ENCODE measurements at places on chromosomes 7 and 10. TPM values are rescaled to one million over a fixed set of nuclear protein-coding genes. Genes with fewer than 3 reads are reported as not detected.

DNA sequence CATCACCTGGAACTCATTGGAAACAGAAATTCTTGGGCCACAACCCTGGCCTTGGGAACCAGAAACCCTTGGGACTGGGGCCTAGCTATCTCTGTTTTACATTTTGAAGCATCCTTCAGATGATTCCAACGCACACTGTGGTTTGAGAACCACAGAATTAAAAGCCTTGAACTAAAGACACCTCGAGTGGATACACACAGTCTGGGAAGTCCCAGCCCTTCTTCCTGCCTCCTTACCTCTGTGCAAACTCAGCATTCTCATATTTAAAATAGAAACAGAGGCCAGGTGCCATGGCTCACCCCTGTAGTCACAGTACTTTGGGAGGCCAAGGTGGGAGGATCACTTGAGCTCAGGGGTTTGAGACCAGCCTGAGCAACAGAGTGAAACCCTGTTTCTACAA, 12.9 kb downstream of the NPFFR1 start:
- no peak overlapping the region for H3K27ac ChIP-seq
- no peaks in the 10 kb centered on the region for H3K27me3 ChIP-seq
- no peaks in the 10 kb centered on the region for H3K4me1 ChIP-seq
- H3K36me3 ChIP-seq, result no peaks in the 10 kb centered on the region

DNA sequence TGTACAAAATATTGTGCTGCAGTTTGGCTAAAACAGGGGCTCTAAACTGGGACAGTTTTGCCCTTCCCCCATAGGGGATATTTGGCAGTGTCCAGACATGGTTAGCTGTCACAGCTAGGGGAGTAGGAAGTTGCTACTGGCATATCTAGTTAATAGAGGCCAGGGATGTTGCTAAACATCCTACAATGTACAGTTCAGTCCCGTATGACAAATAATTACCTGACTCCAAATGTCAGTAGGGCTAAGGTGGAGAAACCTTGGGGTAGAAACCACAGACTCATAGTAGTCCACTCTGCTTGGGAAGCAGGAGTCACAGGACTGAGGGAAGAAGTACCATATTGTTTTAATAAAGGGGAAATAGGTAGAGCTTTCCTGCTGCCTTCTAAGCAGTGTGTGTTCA, 39.8 kb downstream of the WBP1L start:
- no peaks in the 10 kb centered on the region for H3K27me3 ChIP-seq
- H3K4me1 ChIP-seq, result peaks cover 36% of the 10 kb centered on the region
- no peak for DNase-seq
- H3K36me3 ChIP-seq, result no peaks in the 10 kb centered on the region
- H3K4me3 ChIP-seq, result no peak overlapping the region
- peak overlapping the region; percentile 95 for H3K27ac ChIP-seq

DNA sequence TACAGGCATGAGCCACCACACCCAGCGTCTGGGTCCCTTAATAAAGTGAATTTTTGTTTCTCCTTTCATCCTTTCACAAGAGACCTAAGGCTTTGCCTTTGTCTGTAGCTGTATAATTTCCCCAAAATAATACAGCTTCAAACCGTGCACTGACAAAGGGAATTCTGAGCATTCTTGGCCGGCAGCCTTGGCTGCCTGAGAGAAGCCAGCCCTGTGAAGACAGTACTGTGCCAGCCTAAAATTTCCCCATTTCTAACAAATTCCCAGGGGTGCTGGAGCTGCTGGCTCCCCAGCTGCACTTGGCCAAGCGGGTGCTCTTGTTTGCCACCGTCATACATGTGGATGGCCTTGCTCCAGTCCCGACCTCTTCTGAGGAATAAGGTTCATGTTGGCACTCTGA, 106.2 kb downstream of the ZMYND11 start:
- no peak overlapping the region for H3K4me3 ChIP-seq
- no peak overlapping the region for H3K27ac ChIP-seq
- no peaks in the 10 kb centered on the region for H3K4me1 ChIP-seq
- no peaks in the 10 kb centered on the region for H3K27me3 ChIP-seq

GRCh38 chr10:88851706-88852105, at the start of gene ANKRD22:
ANKRD22 (minus strand) TSS chr10:88851844; CDS start chr10:88851607, 237 bp downstream.
- H3K4me3 ChIP-seq, result no peak within 1 kb of the TSS
- DNase-seq, result peak; percentile 93
- H3K27ac ChIP-seq, result peak within 1 kb of the TSS; percentile 49
- no peaks in the 10 kb centered on the region for H3K27me3 ChIP-seq
- H3K4me1 ChIP-seq, result peaks cover 2% of the 10 kb centered on the region
- H3K36me3 ChIP-seq, result no peaks in the 10 kb centered on the region

GRCh38 chr10:14837003-14837756, 657 bp downstream of the CDNF start:
- peak overlapping the region; percentile 99 for H3K27ac ChIP-seq
- no peaks in the 10 kb centered on the region for H3K4me1 ChIP-seq
- H3K27me3 ChIP-seq, result no peaks in the 10 kb centered on the region
- peak overlapping the region; percentile 87 for H3K4me3 ChIP-seq

- H3K4me3 ChIP-seq, result no peak overlapping the region
- H3K27ac ChIP-seq, result no peak overlapping the region
- H3K27me3 ChIP-seq, result no peaks in the 10 kb centered on the region
- no peaks in the 10 kb centered on the region for H3K4me1 ChIP-seq
Observed at GRCh38 chr7:158240801-158241200, 346.8 kb downstream of the PTPRN2 start.

GRCh38 chr10:102410429-102411073, 8.0 kb downstream of the PSD start:
- no peak overlapping the region for H3K27ac ChIP-seq
- peaks cover 9% of the 10 kb centered on the region for H3K27me3 ChIP-seq
- DNase-seq, result no peak

- no peak overlapping the region for H3K27ac ChIP-seq
- H3K4me1 ChIP-seq, result no peaks in the 10 kb centered on the region
- no peaks in the 10 kb centered on the region for H3K36me3 ChIP-seq
Observed at GRCh38 chr7:157009170-157009777, 1.2 kb downstream of the MNX1 start.

- H3K4me1 ChIP-seq, result no peaks in the 10 kb centered on the region
- DNase-seq, result no peak
- no peaks in the 10 kb centered on the region for H3K36me3 ChIP-seq
- no peak overlapping the region for H3K27ac ChIP-seq
Observed at GRCh38 chr10:78494179-78494578, 460.5 kb downstream of the RPS24 start.

- H3K36me3 ChIP-seq, result no peaks in the 10 kb centered on the region
- peaks cover 2% of the 10 kb centered on the region for H3K4me1 ChIP-seq
- peak within 1 kb of the TSS; percentile 92 for H3K27ac ChIP-seq
- H3K4me3 ChIP-seq, result peak within 1 kb of the TSS; percentile 91
- peak; percentile 97 for DNase-seq
- no peaks in the 10 kb centered on the region for H3K27me3 ChIP-seq
Observed at GRCh38 chr10:67884313-67884841, at the start of gene SIRT1. SIRT1 (plus strand) TSS chr10:67884656; CDS start chr10:67884722, 66 bp downstream.

DNA sequence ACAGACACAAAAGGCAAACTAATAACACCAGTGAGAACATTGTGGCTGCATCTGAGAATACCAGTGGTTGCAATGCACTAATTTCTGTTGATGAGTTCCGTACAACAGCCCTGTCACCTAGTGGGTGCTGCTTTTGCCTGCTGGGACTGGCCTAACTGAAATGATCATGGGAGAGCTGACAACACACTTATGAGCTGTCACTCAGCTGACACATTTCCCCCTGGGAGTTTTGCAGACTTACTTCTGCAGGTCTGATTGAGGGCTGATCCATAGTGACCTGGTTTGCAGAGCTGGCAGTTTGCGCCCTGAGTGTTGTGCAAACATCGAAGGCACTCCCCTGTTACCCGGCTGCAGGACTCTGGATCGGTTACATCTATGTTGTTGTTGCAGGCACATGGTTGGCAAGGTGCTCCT, 60.6 kb upstream of the LAMB1 start:
- H3K4me3 ChIP-seq, result no peak overlapping the region
- H3K36me3 ChIP-seq, result no peaks in the 10 kb centered on the region
- DNase-seq, result no peak
- H3K27me3 ChIP-seq, result no peaks in the 10 kb centered on the region

- H3K36me3 ChIP-seq, result no peaks in the 10 kb centered on the region
- H3K4me1 ChIP-seq, result peaks cover 4% of the 10 kb centered on the region
- H3K4me3 ChIP-seq, result no peak overlapping the region
- H3K27ac ChIP-seq, result no peak overlapping the region
- DNase-seq, result no peak
Observed at GRCh38 chr10:45463244-45464116, 89.5 kb downstream of the ALOX5 start.

DNA sequence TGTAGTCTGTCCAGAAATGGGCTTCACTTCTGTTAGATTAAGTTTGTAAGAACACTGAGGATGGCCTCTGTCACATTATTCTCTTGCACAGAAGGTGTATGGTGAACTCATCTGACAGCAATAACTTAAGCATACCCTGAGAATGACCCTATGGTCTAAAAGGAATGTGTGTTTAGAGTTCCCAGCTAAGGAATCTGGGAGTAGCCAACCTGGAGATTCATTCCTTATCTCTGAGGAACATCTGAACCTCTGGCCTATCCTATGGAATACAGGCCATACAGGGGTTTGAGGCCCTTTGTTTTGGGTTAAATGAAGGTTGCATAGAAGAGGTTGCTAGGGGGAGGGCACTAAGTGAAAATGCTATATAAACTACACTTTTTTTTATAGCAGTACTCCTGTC, 41.4 kb downstream of the LAMB4 start:
- no peaks in the 10 kb centered on the region for H3K4me1 ChIP-seq
- H3K36me3 ChIP-seq, result no peaks in the 10 kb centered on the region
- no peak for DNase-seq
- no peaks in the 10 kb centered on the region for H3K27me3 ChIP-seq

DNA sequence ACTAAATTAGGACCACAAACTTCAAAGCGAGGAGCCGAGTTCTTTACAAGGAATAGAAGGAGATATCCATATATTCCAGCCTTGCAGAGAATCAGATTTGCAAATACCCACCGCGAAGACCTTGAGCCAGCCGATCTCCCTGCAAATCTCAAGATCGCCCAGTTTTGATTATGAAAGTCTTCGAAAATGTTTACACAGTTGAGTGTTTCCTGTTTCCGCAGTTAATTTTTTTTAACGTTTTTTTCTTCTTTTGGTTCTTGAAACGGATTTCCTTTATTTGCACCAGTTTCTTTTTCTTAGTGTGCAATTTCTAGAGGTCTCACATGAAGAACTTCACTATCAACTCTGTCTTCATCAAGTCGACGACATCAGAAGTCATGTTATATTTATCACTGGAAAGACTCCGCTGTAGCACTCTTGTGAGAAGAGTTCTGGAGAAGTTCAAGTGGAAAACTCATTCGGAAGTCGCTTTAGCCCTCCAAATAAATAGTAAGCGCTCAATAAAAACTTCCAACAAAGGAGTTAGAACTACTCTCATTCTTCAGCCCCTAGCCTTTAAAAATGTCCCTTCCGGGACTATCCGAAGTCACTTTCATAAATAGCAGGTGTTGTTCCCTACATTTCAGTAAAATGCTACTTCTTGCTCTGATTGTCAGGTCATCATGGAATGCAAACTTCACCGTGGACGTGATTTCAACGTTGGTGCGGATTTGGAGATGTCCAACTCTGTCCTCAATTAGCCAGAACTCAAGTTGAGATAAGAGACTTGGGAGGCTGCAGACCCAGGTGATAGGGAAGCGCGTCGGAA, 11.9 kb upstream of the SPAG6 start:
- no peak overlapping the region for H3K4me3 ChIP-seq
- no peak overlapping the region for H3K27ac ChIP-seq
- H3K36me3 ChIP-seq, result no peaks in the 10 kb centered on the region
- no peak for DNase-seq
- peaks cover 15% of the 10 kb centered on the region for H3K27me3 ChIP-seq
- H3K4me1 ChIP-seq, result peaks cover 12% of the 10 kb centered on the region

DNA sequence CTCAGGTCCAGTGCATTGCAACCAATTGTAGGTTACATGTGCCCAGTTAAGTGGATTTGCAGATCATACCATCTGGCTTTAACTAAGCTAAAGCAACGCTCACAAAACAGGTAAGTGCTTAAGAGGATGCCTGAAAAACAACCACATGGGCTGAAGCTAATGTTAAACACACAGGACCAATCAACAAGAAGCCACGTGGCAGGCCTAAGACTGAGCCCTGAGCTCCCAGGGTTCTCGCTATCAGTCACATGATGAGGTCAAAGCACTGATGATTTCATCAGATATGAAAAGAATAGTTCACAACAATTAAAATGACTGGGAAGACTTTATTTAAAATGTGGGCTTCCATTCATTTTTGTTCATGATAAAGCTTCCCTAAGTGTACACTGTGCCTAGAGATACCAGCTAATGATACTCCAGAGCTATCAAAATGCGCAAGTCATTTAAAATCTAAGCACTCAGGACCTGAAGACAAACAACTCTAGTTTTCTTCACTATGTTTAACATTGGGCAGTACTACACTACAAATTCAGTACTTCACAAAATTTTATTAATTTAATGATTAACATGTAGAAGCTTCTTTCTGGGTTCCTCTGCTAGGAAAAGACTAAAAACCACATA, 90.6 kb downstream of the PIP4K2A start:
- no peaks in the 10 kb centered on the region for H3K36me3 ChIP-seq
- DNase-seq, result no peak
- H3K27me3 ChIP-seq, result no peaks in the 10 kb centered on the region
- H3K27ac ChIP-seq, result no peak overlapping the region
- H3K4me3 ChIP-seq, result no peak overlapping the region

DNA sequence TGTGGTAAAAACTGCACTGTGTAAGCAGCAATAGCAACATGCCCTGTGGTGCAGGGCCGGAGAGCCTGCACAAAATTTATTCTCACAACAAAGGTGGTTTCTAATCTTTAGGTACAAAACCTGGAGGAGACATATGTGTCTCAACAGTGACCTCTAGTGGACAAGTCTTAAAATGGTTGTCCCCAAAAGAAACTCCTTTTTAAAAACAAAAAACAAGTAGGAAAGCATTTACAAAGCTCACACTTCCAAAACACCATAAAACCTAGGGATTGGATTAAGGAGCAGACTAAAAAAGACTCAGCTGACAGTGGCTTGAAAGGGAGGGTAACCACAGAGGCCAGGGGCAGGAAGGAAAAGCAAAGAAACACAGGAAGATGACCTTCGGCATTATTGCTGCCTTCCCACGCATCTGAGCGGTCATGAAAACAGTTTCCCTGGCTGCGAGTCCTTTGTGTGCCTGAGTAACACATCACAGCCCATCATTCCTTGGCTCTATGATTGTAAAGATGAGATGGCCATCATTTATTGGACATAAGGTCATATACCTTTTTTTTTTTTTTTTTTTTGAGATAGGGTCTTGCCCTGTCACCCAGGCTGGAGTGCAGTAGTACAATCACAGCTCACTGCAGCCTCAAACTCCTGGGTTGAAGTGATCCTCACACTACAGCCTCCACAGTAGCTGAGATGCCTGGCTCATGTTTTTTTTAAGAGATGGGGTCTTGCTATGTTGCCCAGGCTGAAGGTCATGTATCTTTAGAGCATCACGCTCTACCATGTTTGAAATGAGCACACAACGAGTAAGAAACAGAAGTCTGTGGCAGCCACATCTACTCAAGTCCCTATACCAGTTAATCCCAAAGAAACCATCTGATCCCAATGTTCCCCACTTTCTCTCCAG, 39.5 kb downstream of the RSU1 start:
- no peak overlapping the region for H3K27ac ChIP-seq
- H3K36me3 ChIP-seq, result no peaks in the 10 kb centered on the region
- no peaks in the 10 kb centered on the region for H3K27me3 ChIP-seq

- H3K27ac ChIP-seq, result no peak overlapping the region
- no peak overlapping the region for H3K4me3 ChIP-seq
- H3K36me3 ChIP-seq, result no peaks in the 10 kb centered on the region
- H3K4me1 ChIP-seq, result no peaks in the 10 kb centered on the region
- H3K27me3 ChIP-seq, result no peaks in the 10 kb centered on the region
Observed at GRCh38 chr10:30683496-30683895, 53.9 kb upstream of the LYZL2 start.

The SLC39A12 gene
- not detected for total RNA-seq

Data from prostate gland (tissue), 2 donors.